GM12891 (cell line): ENCODE measurements at places on chromosomes 6 and 20.

DNA sequence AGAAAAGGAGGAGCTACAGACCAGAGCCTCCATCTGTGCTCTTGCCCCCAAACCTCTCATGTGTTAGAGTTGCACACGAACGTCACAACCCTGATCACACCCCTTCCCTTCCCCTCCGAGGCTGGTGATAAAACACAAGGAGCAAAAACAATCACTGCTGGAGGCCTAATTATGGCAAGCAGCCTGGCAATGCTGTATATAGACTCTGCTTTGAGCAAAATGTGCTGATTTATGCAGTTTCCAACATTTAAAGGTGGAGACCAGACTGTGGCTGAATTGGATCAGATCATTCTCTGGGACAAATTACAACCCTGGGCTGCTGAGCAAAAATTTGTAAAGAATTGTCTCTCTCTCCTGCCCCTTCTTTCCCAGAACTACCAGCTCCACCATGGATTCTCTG is 64.6 kb upstream of the SRSF6 start:
- no peak for DNase-seq

DNA sequence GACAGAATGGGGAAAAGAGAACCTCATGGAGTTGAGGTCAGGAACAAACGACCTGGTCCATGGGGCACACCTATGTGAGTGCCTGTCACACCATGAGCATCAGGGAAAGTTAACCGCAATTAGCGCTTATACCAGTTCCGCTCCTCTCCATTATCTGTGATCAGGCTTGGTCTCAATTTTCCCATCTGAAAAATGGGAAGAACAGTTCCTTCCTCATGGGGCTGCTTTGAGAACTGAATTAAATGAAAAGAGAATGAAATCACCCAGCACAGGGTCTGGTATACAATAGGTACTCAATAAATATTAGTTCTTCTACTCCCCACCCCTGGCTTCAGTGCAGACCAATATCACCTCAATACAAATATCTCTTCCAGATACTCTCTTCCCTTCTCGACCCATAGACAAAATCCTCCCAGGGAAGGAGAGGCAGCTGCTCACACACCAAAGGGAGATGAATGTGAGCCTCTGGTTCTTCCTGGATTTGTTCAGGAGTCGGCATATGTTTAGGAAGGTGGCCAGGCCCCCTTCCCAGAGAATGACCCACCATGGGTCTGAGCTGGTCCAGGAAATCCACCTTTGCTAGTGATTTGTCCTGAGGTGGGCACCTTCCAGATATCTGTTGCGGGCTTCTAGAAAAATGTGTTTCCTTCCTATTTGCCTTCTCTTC is 2.4 kb upstream of the PTGIS start:
- no peak for DNase-seq

GRCh38 chr6:127279815-127280214 is 13.2 kb downstream of the RNF146 start:
- DNase-seq: no peak

DNA sequence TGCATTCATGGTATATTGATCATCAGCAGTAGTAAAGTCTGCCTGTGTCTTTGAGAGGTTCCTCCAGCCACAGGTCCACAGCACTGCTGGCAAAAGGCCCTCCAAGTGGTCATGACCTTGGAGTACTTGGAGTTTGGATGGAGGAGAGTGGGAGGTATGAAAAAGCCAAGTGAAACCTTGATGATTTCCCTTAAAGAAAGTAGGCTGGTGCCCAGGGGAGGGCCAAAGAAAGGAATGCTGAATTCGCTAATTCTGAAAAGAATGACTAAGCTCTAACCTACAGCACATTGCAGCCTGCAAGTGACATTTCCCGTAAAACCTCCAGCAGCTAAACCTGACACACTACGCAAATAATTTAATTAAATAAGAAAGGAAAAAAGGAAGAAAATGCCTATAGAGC is 223.4 kb upstream of the TAB2 start:
- no peak for DNase-seq

- DNase-seq: no peak
Measured at GRCh38 chr20:16661756-16662155, 68.1 kb upstream of the SNRPB2 start.

GRCh38 chr6:146260886-146261285 is 232.0 kb downstream of the GRM1 start:
- no peak for DNase-seq

DNA sequence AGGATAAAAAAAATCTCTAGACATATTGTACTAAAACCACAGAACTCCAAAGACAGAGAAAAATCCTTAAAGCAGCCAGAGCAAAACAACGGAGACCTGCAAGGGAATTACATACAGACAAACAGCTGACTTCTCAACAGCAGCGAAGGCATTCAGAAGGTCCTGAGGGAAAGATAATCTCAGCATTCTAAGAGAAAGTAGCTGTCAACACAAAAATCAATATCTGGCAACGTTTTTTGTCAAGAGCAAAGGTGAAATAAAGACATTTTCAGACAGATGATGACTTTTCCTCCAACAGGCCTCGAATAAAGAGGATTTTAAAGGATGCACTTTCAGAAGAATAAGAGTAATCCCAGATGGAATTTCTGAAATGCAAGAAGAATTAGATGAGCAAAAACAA is 6.1 kb upstream of the SCGN start:
- no peak for DNase-seq

GRCh38 chr6:5580736-5581581 is 319.6 kb downstream of the FARS2 start:
- DNase-seq: no peak

- DNase-seq: no peak
Measured at GRCh38 chr20:43752561-43753301, 25.9 kb upstream of the GTSF1L start.

GRCh38 chr6:68718385-68719073 is 83.4 kb downstream of the ADGRB3 start:
- DNase-seq: no peak

- no peak for DNase-seq
Measured at GRCh38 chr6:141107591-141108160, 1025.0 kb upstream of the GJE1 start.

DNA sequence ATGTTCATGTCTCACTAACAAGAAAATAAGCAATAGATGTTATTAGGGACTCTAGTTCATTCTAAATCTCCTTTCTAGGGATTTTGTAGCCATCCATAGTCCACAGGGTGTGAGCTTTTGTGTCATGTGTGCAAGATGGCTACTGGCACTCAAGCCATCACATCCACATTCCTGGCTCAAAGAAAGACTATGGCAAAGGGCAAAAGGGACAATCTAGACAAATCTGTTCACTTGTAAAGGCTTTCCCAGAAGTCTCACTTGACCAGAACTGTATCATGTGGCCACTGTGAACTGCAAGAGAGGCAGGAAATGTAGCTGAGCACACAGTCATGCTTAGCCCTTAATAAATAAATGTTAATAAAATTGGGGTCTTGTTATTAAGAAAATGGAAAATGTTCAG is 212.6 kb upstream of the EXOC2 start:
- DNase-seq: no peak
